ENCODE measurements at places on chromosomes 2 and 18. TPM values are rescaled to one million over a fixed set of nuclear protein-coding genes. Genes with fewer than 3 reads are reported as not detected.

AQP12A gene
- not detected for polyA plus RNA-seq

CNPPD1 gene
- 84.1 TPM for polyA plus RNA-seq

GRCh38 chr2:63654959-63655358 is 66.2 kb downstream of the MDH1 start:
- no peak for DNase-seq

GRCh38 chr2:209563453-209563852 is 139.6 kb downstream of the MAP2 start:
- DNase-seq, result no peak

NT5DC4 gene
- not detected for polyA plus RNA-seq

DNA sequence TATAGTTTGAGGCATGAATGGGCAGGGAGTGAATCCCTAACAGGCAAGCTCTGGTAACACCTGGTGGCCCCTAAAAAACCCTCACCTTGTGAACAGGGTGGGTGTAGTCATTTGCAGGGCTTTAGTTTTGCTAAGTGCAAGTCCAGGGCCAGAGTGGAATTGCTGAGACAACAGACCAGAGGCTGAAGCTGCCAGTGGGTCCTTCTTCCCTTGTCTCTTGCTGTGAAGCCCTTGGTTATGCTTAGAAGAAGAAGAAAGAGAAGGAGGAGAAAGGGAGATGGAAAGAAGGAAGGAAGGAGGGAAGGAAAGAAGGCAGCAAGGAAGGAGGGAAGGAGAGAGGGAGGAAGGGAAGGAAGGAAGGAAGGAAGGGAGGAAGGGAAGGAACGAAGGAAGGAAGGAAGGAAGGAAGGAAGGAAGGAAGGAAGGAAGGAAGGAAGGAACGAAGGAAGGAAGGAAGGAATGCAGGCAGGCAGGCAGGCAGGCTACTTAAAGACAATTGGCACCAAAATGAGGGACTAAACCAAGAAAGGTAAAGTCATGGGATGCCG is 45.8 kb downstream of the SMAD7 start:
- no peak for DNase-seq

- DNase-seq, result no peak
Measured at GRCh38 chr18:26470011-26470637, 78.2 kb downstream of the KCTD1 start.

DNA sequence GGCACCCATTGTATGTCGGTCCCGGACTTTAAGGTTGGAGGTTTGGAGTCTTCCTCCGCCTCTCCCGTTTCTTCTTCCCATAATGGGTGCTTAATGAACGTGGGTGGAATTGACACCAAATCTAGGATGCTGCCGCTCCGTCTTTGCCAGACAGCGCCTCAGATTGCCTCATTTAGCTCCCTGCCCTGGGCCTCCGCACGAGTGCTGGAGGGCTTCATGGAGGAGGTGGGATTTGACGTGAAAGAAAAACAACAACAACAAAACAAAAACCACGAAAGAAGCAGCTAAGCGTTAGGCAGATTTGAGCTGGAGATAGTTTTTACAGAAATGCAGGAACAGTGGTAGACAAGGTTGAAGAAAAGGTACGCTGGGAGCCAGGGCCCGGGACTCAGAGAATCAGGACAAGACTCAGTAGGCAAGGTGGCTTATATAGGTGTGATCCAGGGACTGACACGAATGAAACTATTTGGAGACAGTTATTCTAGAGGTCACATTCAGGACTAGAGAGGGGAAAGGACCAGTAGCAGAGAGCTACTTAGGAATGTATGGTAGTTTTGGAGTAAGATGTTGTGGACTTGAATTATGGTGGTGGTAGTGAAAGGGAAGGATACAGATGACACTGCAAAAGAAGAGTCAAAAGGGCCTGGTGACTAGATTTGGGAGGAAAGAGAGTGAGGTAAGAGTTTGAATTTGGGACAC is 605 bp downstream of the ZNF2 start:
- no peak for DNase-seq

GNAL gene
- polyA plus RNA-seq, result 0.08 TPM

- no peak for DNase-seq
Measured at GRCh38 chr2:120703330-120703994, 32.2 kb upstream of the GLI2 start.

NMS gene
- polyA plus RNA-seq, result not detected

DNA sequence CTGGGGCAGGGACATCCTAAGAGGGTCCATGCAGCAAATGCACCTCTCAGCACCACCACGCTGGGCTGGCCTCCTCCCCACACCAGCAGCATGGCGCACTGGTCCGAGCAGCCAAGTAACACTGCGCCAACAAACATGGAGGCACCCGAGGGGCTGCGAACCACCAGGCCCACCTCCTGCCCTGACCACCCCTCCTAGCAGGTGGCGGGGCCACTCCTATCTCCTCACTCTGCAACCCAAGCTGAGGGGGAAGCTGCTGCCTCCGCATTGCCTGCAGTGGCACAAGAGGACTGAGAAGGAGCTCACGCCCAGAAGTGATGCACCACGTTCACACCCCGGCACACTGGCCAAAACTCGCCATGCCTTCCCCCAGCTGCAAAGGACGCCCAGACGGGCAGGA is 94.4 kb downstream of the EIPR1 start:
- DNase-seq, result peak; percentile 72

GRCh38 chr2:113739849-113740248 is 16.6 kb downstream of the SLC35F5 start:
- DNase-seq, result no peak

DNA sequence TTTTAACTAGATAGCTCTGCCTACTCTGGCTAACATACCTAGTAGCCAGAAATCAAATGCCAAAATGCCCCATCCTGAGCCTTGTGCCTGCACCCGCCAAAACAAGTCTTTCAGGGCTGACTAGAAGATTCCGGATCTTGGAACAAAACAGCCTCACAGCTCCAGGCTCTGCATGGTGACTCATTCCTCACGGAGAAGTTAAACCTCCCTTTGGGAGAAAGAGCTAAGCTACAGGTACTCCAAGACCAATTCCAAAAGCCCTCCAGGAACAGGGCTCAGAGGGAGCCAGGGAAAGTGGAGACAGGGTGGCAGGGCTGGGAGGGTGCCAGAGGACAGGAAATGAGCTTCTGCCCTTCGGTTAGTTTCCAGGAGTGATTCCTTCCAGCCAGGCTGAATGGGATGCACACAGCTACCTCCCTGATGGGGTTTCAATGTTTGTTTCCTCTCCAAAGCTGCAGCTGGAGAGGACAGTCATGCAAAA is 295.6 kb downstream of the TNS1 start:
- no peak for DNase-seq

- no peak for DNase-seq
Measured at GRCh38 chr2:171595896-171596295, 73.6 kb downstream of the CYBRD1 start.

SLC35F5 gene
- 16.8 TPM for polyA plus RNA-seq

PSTPIP2 gene
- polyA plus RNA-seq, result 9.8 TPM

DNA sequence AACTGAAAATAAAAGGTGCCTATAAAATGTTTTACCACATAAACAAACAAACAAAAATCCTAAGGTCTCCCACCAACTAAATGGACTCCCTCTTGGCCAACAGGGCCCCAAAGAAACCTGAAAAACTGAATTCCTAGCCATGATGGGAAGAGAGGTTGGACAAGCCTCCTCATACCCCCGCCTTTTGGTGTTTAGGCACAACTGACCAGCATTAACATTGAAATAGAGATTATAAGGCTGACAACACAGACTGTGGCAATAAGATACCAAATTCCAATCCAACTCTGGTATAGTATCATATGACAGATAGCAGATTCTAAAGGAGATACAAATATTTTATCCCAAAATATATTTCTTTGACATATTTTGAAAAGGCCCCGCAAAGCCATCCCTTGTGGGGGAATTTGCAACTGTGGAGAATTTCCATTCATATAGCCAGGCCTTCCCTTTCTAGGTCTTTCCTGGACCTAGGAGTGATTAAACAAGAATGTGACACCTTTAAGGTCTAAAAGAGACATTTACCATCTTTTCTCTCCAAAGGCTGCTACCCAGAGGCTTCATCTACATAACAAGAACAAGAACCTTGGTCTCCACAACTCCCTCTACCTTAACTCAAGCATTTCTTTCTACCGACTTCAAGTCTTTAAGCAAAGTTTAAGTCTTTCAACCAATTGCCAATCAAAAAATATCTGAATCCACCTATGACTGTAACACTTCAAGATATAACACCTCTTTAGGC is 80.0 kb downstream of the CHN1 start:
- DNase-seq, result no peak

KCNS3 gene
- polyA plus RNA-seq, result 0.05 TPM

DNA sequence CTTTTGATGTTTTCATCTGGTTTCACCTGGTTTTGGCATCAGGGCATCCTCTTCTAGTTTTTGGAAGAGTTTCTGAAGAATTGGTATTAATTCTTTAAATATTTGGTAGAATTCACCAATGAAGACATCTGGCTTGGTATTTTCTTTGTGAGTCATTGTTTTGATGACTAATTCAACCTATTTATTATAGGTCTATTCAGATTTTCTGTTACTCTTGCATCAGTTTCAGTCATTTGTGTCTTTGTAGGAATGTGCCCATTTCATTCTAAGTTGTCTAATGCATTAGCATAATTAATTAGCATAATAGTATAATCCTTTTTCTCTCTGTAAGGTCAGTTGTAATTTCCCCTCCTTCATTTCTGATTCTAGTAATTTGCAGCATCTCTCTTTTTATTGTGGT is 8.0 kb downstream of the GNLY start:
- DNase-seq, result no peak

DNA sequence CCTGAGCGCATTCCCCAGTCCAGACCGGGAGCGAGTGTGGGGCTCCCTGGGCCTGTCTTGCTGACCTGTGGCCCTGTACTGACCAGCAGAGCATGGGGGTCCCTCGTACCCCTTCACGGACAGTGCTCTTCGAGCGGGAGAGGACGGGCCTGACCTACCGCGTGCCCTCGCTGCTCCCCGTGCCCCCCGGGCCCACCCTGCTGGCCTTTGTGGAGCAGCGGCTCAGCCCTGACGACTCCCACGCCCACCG is 5.3 kb downstream of the NEU4 start:
- no peak for DNase-seq

DNA sequence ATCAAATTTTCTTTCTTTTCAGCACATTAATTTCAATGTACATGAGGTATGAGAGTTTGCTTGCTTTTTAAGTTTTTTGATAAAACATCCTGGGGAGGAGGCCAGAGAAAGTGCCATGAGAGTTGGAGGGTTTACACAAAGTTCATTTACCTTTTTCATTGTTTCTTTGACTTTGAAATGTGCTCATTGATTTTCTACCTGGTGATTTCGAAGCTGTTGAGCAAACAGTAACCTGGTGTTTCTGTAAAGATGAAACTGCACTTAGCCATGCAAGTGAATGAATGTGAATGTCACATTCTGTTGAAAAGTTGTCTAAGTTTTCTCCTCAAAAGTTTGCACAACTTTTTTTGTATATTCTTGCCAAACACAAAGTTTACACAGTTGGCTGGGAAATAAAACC is 797.0 kb downstream of the METTL4 start:
- DNase-seq, result no peak

DNA sequence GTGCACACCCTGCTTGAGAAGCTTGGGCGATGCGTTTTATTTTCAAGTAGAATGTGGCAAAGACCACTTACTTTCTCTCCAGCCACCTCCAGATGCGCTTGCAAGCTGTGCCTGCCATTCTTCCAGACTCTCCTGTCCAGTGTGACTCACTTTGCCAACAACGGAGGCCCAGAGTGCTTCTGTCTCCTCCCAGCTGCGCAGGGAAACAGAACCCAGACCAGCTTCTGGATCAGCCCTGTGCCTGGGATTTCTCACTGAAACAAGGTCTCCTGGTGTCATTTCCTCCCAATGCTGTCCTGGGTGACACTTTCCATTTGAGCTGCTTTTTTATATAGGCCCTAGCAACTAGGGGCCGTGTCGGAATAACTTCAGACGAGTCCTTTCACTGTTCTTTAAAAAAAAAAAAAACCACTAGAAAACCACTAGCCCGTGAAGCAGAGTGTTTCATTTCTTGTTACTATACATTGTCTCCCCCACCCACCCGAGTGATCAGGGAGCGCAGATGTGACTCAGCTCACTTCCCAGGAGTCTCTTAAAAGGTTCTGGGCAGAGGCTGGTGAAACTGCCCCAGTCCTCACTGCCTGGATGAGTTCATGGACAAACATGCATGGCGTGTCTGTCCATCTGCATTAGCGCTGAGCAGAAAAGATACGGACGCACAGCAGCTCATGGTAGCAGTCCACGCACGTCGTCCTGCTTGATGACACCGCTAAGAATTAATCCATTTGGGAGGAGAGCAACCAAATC is 25.3 kb upstream of the RPL31 start:
- DNase-seq, result no peak

DNA sequence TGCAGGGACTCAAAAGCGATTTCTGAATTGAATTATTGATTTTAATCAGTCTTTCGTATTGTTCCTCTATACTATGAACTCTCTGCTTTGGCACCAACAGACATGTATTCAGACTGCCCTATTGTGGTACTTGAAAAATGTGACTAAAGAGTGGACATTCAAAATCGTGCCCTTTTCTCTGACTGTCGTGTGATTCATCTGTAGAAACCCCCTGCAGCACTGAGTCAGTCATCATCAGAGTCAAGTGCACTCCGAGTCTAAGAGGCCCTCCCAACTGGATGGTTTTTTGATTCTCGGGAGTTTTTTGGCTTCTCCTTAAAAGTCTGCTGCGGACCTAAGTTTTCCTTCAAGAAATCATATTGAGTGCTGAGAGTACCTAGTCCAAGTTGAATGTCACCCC is 96.4 kb upstream of the FOSL2 start:
- no peak for DNase-seq

TMEM178A gene
- polyA plus RNA-seq, result 0.60 TPM

DNA sequence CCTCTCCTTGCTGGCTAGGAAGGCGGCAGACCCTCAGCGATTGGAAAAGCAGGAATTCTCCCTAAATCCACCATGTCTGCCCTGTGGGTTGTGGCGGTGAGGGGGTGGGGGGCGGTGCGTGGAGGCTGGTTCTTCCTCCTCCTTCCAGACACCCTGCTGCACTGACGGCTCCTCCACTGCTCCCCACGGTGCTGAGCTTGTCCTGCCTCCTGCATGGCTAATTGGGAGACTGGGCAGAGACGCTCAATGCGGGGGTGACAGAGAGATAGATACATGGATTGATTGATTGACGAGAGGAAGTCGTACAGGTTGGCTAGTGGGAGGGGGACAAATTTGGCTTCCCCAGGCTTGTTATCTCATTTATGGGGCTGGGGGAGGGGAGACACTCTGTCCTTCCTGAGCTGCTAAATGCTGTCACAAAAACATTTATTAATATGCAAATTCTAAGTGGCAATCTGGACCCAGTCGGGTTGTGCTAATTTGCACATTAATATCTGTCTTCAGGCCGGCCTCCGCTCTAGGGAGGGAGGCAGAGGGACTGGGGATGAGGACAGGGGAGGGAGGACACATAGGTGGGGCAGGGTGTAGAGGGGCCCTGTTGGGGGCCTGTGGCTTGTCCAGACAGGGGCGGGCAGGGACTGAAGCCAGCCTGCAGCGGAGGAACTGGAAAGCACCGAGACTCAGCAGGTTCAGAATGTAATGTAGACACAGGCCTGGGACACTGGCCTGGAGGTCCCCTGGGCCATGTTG is 181.6 kb downstream of the CELF4 start:
- no peak for DNase-seq

- no peak for DNase-seq
Measured at GRCh38 chr18:23893653-23894052, 120.9 kb upstream of the TTC39C start.

IL1R1 gene
- 20.5 TPM for polyA plus RNA-seq

Data from SK-N-SH (cell line).